ENCODE measurements at places on chromosomes 2 and 18. TPM values are rescaled to one million over a fixed set of nuclear protein-coding genes. Genes with fewer than 3 reads are reported as not detected.

The CENPA gene
- total RNA-seq, result 33.6 TPM

The SLC4A5 gene
- 1.8 TPM for total RNA-seq

DNA sequence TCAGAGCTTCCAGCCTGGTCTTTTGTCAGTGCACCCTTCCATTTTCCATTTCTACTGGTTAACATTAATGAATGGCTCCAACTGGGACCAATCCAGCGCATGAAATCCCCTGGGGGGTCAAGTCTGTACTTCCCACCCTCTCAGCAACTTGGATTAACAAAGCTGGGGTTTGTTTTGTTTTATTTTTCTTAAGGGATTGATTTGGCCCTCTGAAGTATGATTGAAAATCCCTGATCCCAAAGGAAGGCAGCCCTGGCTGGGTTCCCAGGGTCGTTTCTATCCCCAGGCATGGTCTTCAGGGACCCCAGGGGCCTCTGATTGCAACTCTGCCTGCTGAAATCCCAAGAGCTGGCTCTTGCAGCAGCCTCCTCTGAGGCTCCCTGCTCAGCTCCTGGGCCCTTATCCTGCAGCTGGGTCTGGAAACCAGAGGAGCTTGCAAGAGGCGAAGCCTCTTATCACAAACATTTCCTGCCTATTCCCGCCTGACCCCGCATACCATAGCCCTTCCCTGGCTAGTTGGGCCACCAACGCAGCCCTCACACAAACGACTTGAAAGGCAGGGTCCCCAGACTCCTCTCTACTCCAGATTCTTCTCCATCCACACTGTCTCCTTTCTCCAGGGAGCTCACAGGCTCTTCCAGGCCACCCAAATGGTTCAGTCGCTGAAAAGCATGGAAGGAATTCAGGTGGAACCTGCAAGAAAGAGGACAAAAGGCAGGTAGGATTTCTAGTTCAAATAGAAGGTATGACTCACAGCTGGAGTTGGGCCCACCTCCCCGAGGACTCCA is 109.7 kb upstream of the PKDCC start:
- H3K27me3 ChIP-seq, result peaks cover 5% of the 10 kb centered on the region
- H3K4me3 ChIP-seq, result no peak overlapping the region
- no peaks in the 10 kb centered on the region for H3K4me1 ChIP-seq
- H3K36me3 ChIP-seq, result no peaks in the 10 kb centered on the region
- no peak for DNase-seq

DNA sequence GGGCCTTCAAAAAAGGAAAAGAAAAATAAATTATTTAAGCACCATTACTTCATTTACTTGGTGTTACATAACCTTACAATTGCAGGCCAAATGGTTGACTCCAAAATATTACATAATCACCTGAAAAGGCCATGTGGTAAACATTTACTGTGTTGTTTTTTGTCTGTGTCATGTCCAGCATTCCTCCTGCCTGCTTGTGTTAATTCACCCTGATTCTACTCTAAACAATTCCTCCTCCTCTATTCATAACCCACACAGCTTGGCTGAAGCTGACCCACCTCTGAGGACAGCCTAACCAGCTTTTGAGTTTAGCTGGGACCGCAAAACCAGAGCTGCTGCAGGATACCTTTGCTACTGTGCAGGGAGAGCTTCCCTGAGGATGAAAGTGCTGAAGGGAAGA is 35.4 kb downstream of the TMX3 start:
- H3K4me3 ChIP-seq, result no peak overlapping the region
- no peak overlapping the region for H3K27ac ChIP-seq
- H3K36me3 ChIP-seq, result peaks cover 31% of the 10 kb centered on the region
- no peaks in the 10 kb centered on the region for H3K27me3 ChIP-seq
- no peaks in the 10 kb centered on the region for H3K4me1 ChIP-seq

The POLE4 gene
- total RNA-seq, result 48.4 TPM

GRCh38 chr2:174334278-174334715 is 457 bp upstream of the SP9 start:
- no peaks in the 10 kb centered on the region for H3K36me3 ChIP-seq
- H3K4me1 ChIP-seq, result peaks cover 30% of the 10 kb centered on the region
- H3K27me3 ChIP-seq, result peaks cover 72% of the 10 kb centered on the region
- no peak overlapping the region for H3K27ac ChIP-seq

DNA sequence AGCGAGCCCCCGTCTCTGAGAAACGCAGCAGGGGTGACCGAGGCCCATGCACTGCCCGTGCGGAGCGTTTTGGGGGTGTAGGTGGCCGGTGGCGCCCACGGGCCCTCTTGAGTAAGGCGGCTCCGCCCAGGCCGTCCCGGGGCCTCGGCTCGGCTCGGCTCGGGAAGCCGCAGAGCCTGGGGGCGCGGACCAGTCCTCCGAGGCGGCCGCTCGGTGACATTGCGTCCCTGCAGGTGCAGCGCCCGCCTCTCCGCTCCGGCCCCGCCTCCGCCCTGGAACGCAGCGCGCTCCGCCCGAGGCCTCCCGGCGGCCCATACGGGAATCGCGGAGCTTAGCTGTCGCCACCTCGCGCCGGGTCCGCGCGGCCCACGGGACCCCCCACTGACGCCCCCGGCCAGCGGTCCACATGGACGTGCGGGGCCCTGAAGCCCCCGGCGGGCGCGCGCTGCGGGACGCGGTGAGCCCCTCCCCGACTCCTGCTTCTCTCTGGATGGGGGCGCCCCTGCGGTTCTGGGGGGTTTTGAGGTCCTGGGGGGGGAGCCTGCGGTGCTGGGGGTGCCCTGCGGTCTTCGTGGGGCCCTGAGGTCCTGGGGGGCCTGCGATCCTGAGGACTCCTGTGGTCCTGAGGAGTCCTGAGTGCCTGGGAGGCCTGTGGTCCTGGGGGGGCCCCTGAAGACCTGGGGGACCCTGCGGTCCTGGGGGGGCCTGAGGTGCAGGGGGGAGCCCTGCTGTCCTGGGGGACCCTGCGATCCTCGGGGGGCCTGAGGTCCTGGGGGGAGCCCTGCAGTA is at the start of gene HSBP1L1:
TSS of gene HSBP1L1 (plus strand) at position 314 of the 789 bp plus-strand sequence. CDS start at position 407, 93 bp downstream.
- DNase-seq, result peak; percentile 73
- peaks cover 4% of the 10 kb centered on the region for H3K36me3 ChIP-seq
- peak within 1 kb of the TSS; percentile 81 for H3K27ac ChIP-seq
- H3K4me1 ChIP-seq, result peaks cover 30% of the 10 kb centered on the region
- peak within 1 kb of the TSS; percentile 70 for H3K4me3 ChIP-seq

- H3K27me3 ChIP-seq, result no peaks in the 10 kb centered on the region
- no peak overlapping the region for H3K4me3 ChIP-seq
Observed at GRCh38 chr2:231385429-231385828, 10.1 kb upstream of the B3GNT7 start.

The MYO7B gene
- total RNA-seq, result 0.65 TPM

DNA sequence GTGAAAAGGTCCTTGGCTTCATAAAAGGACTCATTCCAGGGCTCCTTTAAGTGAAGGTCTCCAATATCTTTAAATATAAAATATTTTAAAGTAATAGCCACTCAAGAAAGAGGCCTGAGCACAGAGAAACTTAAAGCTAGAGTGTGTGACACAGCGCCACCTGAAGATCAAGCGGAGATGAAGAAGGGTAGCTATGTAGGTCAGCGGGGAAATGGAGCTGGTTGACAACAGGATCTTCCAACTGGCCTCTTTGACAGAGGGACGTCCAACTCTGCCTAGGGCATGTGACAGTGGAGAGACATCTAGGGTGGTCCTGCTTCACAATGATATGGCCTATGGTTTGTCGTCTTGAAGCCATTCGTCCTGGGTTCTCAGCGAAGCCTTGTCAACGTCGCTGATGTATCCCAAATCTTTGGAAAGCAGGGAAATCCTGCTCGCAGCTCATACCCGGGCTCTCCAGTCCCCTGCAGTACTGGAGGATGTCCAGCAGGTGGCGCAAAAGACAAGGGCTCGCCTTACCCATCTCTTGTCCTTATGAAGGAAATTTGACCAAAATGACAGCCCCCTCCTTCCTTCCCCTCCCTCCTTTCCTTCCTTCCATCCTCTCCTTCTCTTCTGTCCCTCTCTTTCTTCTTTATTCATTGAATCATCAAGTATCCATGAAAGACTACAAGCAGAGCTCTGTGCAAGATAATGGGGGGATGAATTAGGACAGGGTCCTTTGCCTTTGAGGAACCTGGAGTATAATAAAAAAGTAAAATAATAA is 59.6 kb downstream of the LONRF2 start:
- no peaks in the 10 kb centered on the region for H3K36me3 ChIP-seq
- no peaks in the 10 kb centered on the region for H3K27me3 ChIP-seq
- H3K4me1 ChIP-seq, result no peaks in the 10 kb centered on the region
- H3K4me3 ChIP-seq, result no peak overlapping the region
- peak; percentile 73 for DNase-seq

The CDH2 gene
- total RNA-seq, result not detected

The CYS1 gene
- total RNA-seq, result 0.11 TPM

- no peaks in the 10 kb centered on the region for H3K36me3 ChIP-seq
- H3K4me1 ChIP-seq, result no peaks in the 10 kb centered on the region
- DNase-seq, result peak; percentile 16
Observed at GRCh38 chr2:29777161-29777560, 144.2 kb downstream of the ALK start.

The MEP1B gene
- not detected for total RNA-seq

DNA sequence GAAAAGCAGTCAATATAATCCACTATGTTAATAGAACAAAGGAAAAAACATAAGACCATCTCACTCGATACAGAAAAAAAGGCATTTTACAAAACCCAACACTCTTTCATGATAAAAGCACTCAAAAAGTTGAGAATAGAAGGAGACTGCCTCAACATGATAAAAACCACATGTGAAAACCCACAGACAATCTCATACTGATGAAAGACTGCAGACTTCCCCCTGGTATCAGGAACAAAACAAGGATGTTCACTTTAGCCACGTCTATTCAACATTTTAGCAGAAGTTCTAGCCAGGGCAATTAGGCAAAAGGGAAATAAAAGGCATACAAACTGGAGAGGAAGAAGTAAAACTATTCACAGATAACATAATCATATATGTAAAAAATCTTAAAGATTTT is 285.9 kb downstream of the EIPR1 start:
- H3K27me3 ChIP-seq, result peaks cover 11% of the 10 kb centered on the region
- DNase-seq, result no peak
- no peaks in the 10 kb centered on the region for H3K36me3 ChIP-seq
- no peak overlapping the region for H3K4me3 ChIP-seq
- peaks cover 5% of the 10 kb centered on the region for H3K4me1 ChIP-seq

The RGPD3 gene
- 0.34 TPM for total RNA-seq

The SULT1C4 gene
- not detected for total RNA-seq

- DNase-seq, result no peak
- H3K36me3 ChIP-seq, result no peaks in the 10 kb centered on the region
- H3K27me3 ChIP-seq, result no peaks in the 10 kb centered on the region
- H3K4me3 ChIP-seq, result no peak overlapping the region
- no peak overlapping the region for H3K27ac ChIP-seq
- H3K4me1 ChIP-seq, result no peaks in the 10 kb centered on the region
Observed at GRCh38 chr2:44285174-44285573, 9.9 kb downstream of the SLC3A1 start.

DNA sequence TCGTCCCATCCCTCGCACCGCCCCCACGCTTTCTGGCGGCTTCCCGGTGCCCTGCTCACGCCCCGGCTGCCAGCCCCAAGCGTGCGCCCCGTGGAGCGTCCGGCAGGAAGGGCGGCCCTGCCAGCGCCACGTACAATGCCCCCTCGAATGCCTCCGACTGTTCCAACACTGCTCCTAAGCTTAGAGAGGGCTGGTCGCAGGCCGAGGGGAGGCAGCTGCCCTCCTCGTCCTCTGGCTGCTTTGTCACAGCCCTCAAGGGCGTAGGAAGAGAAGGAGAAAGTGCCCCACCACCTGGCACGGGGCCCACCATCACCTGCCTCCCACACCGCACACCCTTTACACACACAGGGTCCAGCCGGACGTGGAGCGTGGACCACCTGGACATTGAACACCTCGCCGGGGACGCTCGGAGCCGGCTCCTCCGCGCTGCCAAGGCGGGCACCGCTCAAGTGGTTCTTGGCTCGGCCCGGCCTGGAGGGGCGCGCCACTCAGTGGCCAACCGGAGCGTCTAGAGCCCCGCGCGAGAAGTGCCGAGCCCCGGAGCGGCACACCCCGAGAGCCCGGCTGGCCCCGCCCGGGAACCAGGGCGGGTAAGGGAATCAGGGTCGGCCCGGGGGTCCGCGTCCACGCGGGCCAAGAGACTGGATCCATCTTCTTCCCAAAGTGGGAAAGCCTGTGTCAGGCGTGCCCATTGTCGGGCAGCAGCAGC is 830 bp downstream of the DNER start:
- H3K27me3 ChIP-seq, result peaks cover 54% of the 10 kb centered on the region
- DNase-seq, result peak; percentile 18
- H3K4me1 ChIP-seq, result peaks cover 11% of the 10 kb centered on the region

GRCh38 chr2:150909613-150910012 is 352.1 kb downstream of the RBM43 start:
- H3K4me3 ChIP-seq, result no peak overlapping the region
- H3K27me3 ChIP-seq, result peaks cover 4% of the 10 kb centered on the region
- no peak for DNase-seq
- no peaks in the 10 kb centered on the region for H3K4me1 ChIP-seq

GRCh38 chr2:39434233-39434897 is 2.7 kb downstream of the MAP4K3 start:
- H3K4me3 ChIP-seq, result no peak overlapping the region
- no peak for DNase-seq
- no peaks in the 10 kb centered on the region for H3K36me3 ChIP-seq
- H3K27ac ChIP-seq, result no peak overlapping the region
- H3K27me3 ChIP-seq, result no peaks in the 10 kb centered on the region

- H3K36me3 ChIP-seq, result peaks cover 4% of the 10 kb centered on the region
- no peak overlapping the region for H3K4me3 ChIP-seq
- peak; percentile 79 for DNase-seq
- peak overlapping the region; percentile 51 for H3K27ac ChIP-seq
- peaks cover 61% of the 10 kb centered on the region for H3K4me1 ChIP-seq
Observed at GRCh38 chr2:68385220-68385906, 20.3 kb downstream of the PLEK start.

GRCh38 chr2:36653155-36653554 is 43.4 kb upstream of the VIT start:
- DNase-seq, result no peak
- H3K27ac ChIP-seq, result no peak overlapping the region
- no peak overlapping the region for H3K4me3 ChIP-seq
- no peaks in the 10 kb centered on the region for H3K27me3 ChIP-seq

GRCh38 chr18:34493099-34493544 is 217.0 kb upstream of the DTNA start:
- peak; percentile 63 for DNase-seq
- H3K4me1 ChIP-seq, result peaks cover 4% of the 10 kb centered on the region
- H3K27ac ChIP-seq, result no peak overlapping the region
- H3K4me3 ChIP-seq, result peak overlapping the region; percentile 59
- peaks cover 31% of the 10 kb centered on the region for H3K27me3 ChIP-seq

DNA sequence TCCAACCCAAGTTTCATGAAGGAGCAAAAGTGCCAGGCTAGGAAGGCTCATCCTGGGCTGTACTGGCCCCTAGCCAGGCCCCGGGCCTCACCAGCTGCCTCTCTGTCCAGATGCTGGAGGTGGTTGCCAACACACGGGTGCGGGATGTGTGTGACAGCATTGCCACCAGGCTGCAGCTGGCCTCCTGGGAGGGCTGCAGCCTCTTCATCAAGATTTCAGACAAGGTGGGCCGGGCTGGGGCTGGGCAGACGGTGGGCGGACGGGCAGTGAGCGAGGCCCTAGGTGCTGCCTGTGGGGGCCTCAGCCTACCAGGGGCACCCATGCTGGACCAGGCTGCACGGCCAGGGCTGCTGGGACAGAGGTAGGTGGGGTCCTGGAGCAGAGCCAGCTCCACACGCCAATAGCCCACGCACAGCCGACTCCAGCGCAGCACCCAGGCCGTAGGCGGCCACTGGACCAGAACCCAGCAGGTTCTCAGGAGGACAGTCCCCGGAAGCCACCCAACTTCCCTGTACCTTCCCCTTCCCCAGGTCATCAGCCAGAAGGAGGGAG is 11.8 kb upstream of the GPR17 start:
- H3K4me3 ChIP-seq, result no peak overlapping the region
- DNase-seq, result no peak
- peaks cover 51% of the 10 kb centered on the region for H3K4me1 ChIP-seq
- no peaks in the 10 kb centered on the region for H3K36me3 ChIP-seq
- H3K27me3 ChIP-seq, result no peaks in the 10 kb centered on the region

Data from activated CD8-positive, alpha-beta T cell treated with anti-CD3 and anti-CD28 coated beads for 36 hours (primary cell).